NCI-H1092 (cell line): ENCODE measurements at places on chromosomes 12 and 14.

GRCh38 chr12:100862676-100863075, 68.1 kb downstream of the ANO4 start:
- DNase-seq: no peak

GRCh38 chr12:124605150-124605882, 37.9 kb upstream of the NCOR2 start:
- DNase-seq: no peak

DNA sequence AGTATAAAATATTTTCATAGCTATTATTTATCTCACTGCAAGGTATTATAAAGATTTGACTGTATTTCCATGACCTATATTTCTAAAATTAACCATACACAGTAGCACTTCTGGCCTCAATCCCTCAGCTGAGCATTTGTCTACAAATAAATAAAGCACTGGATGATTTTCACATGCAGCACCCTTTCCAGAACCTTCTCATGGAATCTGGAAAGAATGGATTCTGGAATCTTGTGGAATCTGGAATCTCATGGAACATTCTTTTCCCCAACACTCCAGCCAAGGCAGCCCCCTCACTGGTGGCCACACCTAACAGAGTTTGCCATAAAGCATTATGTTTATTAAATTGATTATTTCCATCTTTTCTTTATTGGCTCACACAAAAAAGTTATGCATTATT, 199.2 kb downstream of the MSRB3 start:
- no peak for DNase-seq

DNA sequence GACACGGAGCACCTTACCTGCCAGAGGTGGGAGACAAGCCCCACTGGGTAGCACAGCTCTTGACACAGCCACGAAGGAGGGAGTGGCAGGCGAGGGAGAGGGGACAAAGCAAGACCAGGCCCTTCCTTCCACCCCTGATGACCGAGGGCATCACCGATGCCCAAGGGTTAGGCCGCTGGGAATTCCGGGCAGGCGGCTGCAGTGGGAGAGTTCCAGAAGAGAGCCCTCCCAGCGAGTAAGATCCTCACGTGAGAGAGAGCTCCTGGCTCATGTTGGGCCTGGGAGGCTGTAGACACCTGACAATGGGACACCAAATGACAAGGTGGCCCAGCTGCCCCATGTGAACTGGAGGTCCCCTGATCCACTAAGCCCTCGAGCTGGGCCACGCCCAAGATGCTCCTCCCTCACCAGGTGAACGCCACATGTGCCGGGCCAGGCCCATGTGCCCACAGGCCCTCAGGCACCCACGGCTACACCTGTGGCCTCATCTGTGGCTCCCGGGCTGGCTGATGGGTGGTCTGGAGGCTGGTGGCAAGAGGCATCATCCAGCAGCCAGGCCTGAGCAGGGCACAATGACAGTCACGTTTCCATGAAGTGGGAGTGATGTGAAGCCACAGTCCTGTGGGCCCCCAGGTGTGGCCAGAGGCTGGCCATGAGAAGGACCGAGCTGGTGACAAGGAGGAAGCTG, 32.1 kb upstream of the C14orf180 start:
- DNase-seq: no peak

DNA sequence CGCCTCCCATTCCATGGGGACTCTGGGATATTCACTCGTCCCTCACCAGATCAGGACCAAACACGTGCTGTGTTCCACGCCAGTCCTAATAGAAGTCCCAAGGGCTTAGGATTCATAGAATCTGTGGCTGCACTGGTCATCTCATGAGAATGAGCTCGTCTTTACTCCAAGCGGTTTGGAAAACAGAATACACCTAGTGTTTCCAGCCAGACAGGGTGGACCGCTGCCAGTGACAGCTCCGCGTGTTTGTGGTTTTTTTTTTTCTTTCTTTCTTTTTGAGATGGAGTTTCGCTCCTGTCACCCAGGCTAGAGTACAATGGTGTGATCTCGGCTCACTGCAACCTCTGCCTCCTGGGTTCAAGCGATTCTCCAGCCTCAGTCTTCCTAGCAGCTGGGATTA, 75.1 kb downstream of the GLT1D1 start:
- DNase-seq: no peak

DNA sequence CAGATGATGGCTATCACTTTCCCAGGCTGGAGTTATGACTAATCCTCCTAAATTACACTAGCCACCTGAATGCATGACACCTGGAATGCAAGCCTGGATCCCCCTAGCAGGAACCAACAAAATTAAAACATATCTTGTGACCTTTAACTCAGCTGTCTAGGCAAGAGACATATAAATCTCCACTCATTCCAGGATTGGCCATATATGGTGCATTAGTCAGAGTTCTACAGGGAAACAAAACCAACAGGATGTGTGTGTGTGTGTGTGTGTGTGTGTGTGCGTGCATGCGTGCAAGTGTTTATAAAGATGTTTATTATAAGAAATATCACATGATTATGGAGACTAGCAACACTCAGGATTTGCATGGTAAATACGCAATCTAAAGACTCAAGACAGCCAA, 212.8 kb downstream of the KIF21A start:
- no peak for DNase-seq

DNA sequence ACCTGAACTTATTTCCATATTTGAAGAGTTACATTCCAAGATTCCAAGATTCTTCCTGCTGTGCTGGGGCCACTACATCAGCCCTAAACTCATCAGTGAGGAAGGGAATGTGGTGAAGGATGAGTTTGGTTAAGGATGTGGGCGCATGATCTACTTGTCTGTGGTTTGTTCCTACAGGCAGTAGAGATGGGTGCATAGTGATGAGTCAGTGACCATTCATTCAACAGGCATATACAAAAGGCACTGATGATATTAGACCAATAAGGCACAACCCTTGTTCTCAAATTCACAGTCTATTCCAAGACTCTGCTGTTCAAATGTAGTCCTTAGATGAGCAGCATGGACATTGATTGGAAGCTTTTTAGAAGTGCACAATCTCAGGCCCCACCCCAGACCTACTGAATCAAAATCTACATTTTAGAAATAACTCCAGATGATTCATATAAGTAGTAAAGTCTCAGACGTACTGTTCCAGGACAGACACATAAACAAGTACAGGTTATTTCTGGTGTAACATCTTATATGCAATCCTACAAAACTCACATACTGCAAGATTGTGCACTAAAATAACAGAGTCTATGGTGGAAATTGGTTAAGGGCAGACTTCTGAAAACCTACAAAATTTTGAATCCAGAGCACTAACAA, 47.7 kb upstream of the MAP3K9 start:
- no peak for DNase-seq

DNA sequence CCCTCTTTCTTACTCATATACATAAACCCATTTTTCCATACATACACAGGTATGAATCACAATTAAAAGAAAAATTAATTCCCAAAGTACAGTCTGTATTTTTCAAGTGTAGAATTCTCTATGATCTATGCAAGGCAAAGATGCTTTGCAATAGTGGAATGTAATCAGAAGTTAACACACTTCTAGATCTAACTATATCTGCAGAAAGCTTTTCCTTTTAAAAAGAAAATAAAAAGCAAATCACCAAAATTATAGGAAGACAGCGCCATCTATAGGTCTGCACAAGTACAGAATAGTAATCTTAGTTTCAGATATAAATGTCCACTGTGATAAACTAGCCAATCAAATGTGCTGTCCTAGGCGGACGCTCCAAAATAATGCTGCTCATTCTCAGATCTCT, 22.0 kb downstream of the SLC25A21 start:
- peak; percentile 22 for DNase-seq

DNA sequence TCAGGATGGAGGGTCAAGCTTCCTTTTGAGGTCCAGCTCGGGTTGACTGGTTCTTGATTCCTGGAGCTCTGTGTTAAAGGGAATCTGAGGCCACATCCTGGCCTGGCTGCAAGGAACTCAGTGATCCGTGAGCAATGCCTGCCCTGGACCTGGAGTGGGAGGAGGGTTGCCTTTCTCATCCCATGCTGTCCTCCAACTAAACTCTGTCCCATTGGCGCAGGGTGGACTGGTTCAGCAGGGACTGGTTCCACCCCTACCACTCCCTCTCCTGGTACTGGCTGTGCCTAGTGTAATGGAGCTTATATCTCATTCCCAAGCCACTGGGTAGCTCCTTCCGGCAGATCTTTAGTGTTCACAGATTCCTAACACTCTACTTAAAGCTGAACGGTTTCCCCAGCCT, 3.9 kb upstream of the CMKLR1 start:
- no peak for DNase-seq

DNA sequence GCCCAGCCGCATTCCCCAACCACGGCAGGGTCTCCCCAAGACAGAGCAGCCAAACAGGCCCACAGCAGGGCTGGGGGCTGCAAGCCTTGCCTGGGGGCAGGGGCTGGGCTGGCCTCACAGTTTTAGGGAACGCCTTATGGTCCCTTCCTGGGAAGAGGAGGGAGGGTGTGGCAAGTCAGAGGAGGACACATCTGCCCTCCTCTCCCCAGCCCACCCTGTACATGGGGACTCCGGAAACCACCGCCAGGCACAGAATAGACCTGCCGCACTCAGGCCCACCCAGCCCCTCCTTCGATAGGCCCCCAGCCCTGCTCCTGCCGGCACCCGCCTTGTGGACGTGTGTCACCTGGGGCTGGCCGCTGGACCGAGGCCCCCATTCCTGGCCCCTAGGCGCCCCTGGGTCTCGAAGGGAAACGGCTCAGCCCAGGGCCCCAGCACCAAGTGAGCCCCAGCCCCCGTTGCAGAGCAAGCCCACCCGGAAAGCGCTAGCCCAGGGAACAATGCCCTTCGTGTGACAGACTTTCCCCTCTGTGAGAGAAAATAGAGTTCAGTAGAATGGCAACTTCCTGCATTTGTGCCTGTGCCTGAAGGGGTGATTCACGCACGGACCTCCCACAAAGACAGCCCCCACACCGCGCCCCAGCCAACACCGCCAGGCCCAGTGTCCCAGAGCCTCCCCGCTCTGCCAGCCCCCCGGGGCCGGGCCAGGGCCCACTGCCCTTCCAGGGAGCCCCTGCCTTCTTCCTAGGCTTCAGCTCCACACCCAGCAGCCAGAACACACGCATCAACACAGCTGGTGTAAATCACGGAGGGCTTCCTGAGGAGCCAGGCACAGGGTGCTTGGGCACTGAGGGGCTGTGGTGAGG, 12.0 kb upstream of the NUDT14 start:
- DNase-seq: no peak

DNA sequence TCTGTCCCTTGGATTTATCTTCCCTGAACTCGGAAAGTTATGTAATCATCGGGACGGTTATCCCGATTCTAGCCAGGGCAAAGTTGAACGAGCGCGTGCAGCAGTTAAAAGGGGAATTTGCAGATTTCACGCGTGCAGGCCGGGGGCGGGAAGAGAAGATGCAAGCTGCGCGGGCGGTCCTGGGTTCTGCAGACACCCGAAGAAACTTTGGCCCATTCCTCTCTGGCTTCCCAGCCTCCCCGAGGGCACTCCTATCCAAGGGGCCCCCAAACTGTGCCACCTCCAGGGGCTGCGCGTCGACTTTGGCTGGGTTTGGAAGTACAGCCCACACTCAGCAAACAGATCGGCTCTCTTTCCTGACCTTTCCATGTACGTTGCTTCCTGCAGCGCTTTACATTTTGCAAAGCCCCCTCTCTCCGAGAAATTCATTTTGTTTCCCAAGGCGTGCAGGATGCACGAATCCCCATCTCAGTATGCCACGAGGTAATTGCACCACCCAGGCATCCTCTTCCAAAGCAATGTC, 941 bp upstream of the PPP1CC start:
- no peak for DNase-seq

- DNase-seq: no peak
Observed at GRCh38 chr12:111085096-111085495, 164.7 kb upstream of the MYL2 start.
